ENCODE measurements at places on chromosomes 3 and 15.

- no peak for DNase-seq
Measured at GRCh38 chr3:105158286-105158685, 208.4 kb upstream of the ALCAM start.

DNA sequence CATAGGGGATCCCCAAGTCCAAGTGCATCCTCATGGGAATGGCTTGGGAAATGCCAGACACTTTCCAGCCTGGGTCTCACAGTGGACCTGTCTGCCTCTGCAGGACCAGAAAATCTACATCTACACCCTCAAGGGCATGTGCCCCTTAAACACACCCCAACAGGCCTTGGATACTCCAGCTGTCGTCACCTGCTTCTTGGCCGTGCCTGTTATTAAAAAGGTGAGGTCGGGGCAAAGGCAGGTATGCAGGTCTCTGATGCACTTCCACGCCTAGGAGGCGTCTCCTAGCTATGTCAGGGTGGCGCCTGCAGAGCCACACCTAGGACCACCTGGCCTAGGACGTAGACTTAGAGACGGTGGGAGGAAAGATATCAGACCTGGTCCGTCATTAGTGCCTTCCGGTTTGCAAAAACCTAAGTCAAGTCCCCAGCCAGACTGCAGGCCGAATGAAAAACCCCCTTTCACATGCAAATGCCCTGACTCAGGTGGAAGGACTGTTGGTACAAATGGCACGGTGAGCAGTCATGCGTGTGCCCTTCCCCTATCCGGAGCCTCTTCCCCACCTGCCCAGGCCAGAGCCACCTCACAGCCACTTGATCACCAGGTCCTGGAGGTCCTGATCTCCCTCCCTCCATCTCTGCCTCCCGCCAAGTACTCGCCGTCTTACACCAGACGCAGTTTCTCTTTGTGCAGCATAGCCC is 143.5 kb downstream of the LRRK1 start:
- DNase-seq, result no peak

DNA sequence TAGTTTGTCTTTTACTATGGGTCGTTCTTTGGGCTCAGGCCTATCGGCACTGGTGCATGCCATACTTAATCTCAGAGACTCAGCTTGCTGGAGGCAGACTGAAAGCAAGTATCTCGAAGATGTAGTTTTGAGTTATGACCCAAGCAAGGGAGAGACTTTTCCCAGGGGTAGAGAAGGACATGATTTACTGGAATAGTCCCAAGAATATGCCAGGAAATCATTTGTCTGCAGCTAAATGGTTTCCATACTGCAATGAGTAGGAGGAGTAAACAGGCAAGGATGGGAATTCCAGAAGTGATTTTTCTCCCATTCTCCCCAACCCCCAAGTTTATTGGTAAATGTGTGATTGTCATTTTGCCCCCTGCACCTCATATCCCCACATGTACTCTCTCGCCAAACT is 35.4 kb upstream of the LACTB start:
- no peak for DNase-seq

DNA sequence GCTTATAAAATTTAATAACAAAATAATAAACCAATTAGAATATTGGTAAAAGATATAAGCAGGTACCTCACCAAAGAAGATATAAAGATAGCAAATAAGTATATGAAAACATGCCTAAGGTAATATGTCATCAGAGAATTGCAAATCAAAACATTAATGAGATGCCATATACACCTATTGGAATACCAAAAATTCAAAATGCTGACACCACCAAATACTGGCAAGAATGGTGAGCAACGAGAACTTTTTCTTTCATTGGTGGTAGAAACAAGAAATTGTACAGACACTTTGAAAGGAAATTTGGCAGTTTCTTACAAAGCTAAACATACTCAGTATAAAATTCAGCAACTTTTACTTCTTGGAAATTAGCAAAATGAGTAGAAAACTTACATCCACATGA is 346.9 kb upstream of the ROBO1 start:
- no peak for DNase-seq
